ENCODE measurements at places on chromosomes 2 and 18.

DNA sequence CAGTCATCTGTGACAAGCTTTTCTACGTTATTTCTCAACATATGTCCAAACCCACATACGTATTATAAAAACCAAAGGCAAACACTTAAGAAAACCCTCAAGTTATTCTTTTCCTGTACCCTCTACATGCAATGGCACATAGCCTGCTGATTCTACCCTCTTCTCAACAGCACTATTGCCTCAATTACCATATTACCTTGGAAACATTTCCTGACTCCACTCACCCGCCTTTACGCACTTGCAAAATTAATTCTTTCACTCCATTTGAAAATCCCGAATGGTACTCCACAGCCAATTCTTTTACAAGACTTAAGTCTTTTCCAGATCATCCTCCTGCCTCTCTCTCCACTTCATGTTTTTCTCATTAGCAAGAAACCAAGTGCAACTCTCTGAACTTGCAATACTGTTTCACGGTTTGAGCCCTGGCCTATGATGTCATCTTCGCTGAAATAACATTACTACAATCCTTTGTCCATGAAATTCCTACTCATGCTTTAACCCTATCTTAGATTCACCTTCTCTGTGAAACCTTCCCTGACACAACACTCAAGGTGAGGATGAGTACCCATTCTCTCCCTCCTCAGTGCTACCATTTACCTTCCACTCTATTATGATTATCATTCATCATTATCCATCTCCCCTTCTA lies 29.0 kb downstream of the SESTD1 start:
- DNase-seq = no peak

DNA sequence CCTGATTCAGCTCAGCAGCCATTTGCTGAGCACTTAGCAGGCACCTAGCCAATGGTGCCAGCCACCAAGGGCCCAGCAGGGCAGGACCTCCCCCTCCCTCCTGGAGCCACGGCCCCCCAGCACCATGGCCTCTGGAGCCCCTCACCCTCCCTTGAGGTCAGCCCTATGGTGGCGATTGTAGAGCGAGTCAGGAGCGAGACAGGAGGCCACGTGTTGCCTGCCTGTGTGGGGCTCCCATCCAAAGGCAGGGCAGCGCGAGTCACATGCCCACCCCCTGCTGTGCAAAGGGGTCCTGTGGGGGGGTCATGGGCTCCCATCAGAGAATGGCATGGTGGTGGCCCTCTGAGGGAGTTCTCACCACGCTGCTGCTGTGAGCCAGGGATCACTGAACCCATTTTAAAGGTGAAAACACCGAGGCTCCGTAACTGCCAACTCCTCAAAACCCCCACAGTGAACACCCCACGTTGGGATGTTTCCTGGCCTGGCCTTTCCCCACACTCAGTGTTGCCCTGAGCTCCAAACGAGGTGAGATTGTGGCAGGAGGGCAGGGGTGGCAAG lies 35.6 kb downstream of the RAMP1 start:
- DNase-seq = no peak

GRCh38 chr2:205637779-205638503 lies 44.4 kb upstream of the NRP2 start:
- no peak for DNase-seq

DNA sequence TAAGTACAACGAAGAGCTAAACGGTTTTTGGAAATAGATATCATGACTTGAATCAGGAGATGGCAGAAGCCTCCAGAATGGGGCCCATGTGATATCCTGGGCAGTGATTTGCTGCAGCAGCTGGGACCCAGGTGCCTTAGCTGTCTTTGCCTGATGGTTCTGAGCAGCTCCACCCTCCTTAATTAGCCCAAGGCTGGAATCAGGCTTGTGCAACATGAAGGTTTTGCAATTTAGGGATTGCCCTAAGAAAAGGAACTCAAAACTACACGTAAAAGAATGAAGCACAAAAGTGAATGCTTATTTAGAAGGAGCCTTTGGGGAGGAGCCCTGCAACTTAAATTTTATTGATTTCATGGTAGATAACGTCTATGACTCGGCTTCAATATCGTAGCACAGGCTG lies 17.3 kb upstream of the CNDP2 start:
- DNase-seq = no peak

DNA sequence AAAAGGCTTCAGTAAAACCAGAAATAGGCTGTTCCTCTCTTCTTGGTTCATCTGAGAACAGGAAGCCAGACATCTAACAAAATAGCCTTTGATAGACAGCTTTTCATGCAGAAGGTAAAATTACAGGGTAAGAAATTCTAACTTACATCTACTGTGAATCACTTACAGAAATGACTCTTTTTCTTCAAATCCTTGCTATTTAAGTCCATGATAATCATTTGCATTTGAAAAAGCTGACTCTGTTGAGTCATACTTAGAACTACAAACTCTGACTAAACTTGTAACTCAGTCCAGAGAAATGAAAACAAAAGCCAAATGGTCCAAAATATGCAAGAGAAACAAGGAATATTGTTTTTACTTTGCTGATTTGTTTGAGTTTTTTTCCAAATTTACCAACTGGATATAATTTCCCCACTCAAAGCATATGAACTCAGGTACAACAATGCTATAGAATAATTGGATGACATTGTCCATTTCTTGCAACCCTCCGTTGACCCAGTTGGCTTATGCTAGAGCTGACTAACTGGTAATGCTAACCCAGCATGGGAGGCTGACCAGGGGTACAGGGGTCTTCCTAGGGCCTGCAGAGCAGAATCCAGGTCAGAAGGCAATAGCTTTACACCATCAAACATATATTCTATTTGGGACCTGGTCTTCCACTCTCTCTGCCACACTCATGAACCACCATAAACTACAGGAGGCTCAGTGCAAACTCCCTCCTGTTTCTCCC lies 18.8 kb upstream of the MREG start:
- DNase-seq = no peak

DNA sequence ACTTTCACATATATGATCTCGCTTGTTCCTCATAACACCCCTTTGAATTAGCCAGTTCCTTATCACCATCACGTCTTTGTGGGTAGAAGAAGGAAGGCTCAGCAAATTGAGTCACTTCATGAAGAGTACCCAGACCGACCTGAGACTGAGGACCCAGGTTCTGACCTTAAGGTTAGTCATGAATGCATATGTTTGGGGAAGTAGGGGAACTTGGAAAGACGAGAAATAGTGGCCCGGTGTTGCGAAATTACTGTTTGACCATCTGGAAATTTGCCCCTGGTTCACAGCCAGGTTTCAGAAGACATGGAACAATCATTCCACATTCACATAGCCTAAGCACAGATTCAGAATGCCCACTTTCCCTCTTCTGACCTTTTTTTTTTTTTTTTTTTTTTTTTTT lies 59.8 kb downstream of the MEIS1 start:
- no peak for DNase-seq

DNA sequence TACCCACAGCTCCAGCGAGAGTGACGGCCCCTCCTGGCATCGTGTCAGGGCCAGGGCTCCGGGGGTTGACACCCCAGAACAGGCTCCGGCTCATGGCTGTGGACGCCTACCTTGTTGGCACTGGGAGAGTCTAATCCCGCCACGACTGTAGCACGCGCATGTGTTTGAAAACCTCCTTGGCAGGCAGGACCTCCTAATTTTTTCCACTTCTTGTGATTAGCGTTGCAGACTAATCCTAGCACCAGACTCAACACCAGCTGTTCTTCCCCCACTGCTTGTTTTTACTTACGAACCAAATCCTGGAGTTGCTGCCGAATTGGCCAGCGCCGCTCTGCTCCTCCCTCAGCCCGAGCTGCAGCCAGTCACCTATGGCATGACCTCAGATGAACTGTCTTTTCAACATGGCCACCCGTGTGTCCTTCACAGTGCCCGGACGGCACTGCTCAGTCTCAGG lies 110.7 kb downstream of the KLHL29 start:
- no peak for DNase-seq

GRCh38 chr18:5419601-5420000 lies 124.1 kb upstream of the ZBTB14 start:
- no peak for DNase-seq

GRCh38 chr2:240929364-240930095 lies 23.4 kb downstream of the CROCC2 start:
- no peak for DNase-seq

- DNase-seq = no peak
Measured at GRCh38 chr18:9902832-9903231, 11.0 kb upstream of the VAPA start.

- no peak for DNase-seq
Measured at GRCh38 chr2:7052404-7052803, 135.2 kb downstream of the RNF144A start.

DNA sequence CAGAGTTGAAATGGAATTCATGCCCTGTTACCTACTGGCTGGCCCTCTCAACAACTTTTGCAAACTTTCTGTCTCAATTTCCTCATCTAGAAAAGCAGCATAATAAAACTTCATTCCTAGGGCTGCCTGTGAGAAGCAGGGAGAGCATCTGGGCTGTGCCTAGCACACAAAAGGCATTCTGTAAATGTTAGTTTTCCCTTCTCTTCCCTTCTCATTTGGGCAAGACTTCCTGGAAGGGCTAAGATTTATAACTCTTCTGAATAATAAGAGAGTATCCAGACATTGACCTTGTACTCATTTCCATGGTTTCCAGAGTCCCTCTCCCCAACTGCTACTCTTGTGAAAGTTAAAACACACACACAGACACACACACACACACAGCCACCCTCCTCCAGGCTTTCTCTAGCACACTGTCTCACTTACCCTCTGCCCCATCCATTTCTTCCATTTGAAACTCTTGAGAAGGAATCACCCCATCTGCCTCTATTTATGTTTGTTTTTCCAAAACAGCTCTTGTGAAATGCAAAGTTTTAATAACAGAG lies 302.1 kb downstream of the SMAD2 start:
- no peak for DNase-seq
